Activated gamma-delta T cell treated with Interleukin-2 at 50 U/mL for 16 hours (primary cell): ENCODE measurements at places on chromosomes 1 and 21.

DNA sequence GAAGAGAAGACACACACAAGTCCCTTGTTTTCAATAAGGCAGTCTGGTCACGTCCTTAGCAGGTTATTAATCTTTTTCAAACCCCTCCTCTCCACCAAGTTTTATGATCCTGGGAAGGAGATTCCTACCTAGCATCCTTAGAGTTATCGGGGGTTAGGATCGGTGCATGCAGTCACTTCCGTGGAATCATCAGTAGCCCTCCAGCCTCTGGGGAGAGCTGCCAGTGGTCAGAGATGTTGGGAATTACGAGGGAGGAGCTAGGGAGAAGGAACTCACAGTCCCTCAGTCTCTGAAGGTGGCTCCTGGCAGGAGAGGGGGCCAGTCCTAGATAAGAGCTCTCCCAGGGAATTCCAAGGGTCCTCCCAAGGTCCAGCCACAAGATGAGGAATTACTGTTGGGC is 57.7 kb upstream of the ATP5PO start:
- DNase-seq: no peak

DNA sequence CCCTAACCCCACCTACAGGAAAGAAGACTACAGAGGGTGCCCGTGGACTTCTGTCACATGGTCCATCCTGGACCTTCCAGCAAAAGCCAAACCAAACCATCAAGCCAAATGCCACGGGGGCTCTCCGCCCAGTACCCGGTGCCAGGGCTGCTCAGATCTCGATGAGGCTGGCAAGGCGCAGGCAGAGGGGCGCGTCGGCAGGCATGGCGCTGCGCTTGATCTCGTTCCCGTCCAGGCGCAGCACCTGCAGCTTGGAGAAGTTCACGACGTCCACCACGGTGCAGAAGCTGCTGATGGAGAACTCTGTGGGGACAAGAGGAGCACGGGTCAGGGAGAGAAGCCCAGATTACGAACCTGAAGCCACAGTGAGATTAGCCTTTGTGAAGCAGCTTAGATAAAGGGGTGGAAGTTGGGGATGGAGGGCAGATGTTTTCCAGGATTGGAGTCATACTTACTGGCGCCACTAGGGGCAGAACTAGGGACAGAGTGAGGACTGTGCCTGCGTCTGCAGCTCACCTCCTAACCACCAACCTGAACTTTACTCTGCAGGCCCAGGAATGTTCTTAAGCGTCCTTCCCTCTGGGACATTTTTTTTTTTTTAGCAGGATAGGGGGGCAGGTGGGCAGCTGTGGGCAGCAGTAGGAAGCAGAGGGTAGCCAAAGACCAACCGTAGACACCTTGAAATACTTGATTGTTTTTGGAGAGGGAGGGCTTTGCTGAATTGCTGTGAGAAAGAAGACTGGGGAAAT is 8.6 kb downstream of the FMOD start:
- DNase-seq: peak; percentile 32

DNA sequence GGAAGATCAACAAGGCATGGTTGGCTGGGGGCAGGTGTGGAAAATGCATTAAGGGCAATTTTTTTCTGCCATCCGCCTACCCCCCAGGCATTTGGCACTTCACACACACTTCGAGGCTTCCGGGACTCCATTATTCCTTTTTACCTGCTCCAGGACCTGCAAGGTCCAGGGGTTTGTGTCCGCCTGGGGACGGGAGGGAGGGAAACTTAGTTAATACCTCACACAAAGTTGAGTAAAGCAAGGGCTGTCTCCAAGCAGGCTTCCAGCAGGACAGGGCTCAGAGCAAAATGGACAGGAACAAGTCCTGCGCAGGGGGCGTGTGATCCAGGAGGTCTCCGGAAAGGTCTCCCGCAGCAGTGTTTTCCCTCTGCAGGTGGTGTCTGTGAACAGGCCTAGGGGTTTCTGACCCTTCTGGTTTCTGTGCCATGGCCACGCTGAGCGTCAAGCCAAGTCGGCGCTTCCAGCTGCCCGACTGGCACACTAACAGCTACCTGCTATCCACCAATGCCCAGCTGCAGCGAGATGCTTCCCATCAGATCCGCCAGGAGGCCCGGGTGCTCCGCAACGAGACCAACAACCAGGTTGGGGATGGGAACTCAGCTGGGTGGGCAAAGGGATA is 712 bp downstream of the TEKT2 start:
- DNase-seq: no peak

DNA sequence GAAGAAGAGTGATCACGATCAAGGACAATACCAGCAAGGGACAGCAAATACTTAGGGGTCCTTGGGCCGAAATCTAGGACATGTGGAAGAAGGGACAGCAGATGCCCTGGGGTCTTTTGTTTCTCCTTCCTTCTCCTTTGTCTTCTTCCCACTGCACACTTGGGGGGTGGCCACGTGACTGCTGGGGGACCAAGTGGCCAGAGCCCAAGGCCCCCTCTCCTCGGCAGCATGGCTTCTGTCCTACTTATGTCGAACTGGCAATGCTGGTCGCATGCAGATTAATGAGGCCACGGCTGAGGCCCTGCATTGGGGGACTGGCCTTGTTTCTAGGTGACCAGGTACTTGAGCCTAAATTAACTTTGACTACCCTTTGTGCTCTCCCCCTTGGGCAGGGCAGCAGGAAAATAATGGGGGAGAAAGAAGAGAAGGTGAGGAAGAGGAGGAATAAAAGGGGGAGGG is 83.0 kb downstream of the GRIK3 start:
- DNase-seq: no peak

DNA sequence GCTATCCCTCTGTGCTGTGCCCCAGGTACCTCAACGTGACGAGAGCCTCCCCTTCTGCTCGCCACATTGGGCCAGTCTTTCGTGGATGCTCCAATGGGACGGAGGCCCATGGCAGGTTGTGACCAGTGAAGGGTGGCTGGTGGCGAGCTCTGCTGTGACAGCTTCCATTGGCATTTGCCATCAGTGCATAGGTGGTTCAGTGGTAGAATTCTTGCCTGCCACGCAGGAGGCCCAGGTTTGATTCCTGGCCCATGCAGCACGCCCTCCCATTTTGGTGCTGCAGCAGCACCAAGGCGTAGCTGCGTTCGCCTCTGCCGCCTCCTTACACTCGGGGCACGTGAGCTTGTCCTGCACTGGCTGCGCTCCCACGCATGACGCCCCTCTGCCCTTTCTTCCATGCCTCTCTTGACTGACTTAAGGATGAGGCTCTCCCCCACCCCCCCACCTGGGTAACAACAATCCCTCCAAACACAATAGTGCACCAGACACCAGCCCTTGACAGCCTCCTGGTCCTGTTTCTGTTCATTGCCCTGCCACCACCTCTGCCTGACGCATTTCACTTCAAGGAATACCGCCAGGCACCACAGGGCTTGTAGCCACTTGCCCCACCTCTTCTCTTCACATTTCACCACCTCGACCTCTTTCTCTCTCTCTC is 24.7 kb upstream of the FCGR2A start:
- DNase-seq: no peak

DNA sequence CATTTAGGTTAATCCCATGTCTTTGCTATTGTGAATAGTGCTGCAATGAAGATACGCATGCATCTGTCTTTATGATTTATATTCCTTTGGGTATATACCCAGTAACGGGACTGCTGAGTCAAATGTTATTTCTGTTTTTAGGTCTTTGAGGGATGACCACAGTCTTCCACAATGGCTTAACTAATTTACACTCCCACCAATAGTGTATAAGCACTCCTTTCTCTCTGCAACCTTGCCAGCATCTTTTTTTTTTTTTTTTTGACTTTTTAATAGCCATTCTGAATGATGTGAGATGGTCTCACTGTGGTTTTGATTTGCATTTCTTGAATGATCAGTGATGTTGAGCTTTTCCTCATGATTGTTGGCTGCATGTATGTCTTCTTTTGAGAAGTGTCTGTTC is 33.5 kb downstream of the ASH1L start:
- DNase-seq: no peak

- DNase-seq: no peak
Measured at GRCh38 chr1:187842406-187843165, 1013.8 kb downstream of the PLA2G4A start.

- DNase-seq: no peak
Measured at GRCh38 chr1:199685369-199685768, 342.1 kb upstream of the NR5A2 start.

- DNase-seq: no peak
Measured at GRCh38 chr1:95793893-95794292, 559.9 kb downstream of the RWDD3 start.

- DNase-seq: no peak
Measured at GRCh38 chr1:194802572-194802971, 1616.2 kb upstream of the B3GALT2 start.

- DNase-seq: no peak
Measured at GRCh38 chr1:207026104-207026534, 6.4 kb downstream of the C1orf116 start.

DNA sequence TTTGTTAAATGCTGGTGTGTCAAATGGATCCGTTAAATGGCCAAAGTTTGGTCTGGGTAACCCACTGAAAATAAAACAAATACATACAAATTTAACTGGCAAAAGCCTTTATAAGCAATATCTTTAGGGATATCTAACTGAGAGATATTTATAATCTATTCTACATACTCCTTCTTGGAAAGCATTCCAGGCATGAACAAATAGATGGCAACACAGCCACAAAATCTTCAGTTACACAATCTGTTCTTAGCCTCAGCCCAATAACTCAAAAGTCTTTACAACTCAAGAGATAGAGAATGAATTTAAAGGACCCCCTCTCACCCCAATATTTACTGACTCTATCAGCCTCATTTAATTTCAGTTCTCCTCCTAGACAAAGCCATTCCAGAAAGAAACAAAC is 58.7 kb downstream of the NRDC start:
- DNase-seq: no peak

- DNase-seq: no peak
Measured at GRCh38 chr21:36471254-36471723, 8.6 kb downstream of the CLDN14 start.

DNA sequence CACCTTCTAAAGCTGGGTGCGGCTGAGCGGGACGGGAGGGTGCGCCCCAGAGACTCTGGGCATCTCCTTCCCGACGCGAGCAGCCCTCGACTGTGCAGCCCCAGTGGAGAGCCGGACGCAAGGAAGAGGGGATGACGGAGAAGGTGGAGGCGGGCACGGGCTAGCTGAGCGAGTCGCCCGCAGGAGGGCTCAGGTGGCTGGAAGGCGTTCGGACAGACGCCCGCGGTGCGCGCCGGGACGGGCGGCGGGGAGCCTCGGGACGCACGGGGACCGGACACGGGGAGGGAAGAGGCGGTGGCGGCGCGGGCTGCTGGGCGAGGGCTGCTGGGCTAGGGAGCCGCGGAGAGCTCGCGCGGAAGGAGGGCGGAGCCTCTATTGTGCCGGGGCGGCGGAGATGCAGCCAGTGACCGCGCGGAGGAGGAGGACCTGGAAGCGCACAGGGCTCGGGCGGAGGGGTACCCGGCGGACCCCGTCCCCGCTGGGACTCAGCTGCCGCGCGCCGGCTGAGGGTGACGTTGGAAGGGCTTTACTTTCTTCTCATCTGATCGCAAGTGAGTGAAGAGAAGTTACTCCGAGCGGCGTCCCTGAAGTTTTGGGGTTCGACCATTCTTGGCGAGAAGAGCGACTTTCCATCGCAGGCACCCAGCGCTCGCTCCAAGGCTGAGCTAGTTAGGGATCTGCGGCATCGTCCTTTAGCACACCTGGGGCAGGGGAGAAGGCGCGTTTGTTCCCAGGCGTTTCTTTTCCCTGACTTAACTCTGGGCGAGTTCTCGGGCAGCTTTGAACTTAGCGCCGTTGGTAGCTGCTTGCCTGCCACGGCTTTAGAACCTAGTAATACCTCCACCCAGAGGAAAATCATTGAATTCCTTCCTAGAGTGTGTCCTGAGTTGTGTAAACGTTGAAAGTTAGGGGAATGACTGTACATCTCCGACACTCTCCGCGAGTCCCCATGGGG is at the start of gene OLFML2B:
Gene OLFML2B (minus strand): TSS at position 323 of the 955 bp plus-strand sequence. CDS start 439 bp downstream, outside the sequence.
- peak; percentile 15 for DNase-seq

GRCh38 chr1:41245659-41246058 is 3.6 kb upstream of the SCMH1 start:
- DNase-seq: no peak

DNA sequence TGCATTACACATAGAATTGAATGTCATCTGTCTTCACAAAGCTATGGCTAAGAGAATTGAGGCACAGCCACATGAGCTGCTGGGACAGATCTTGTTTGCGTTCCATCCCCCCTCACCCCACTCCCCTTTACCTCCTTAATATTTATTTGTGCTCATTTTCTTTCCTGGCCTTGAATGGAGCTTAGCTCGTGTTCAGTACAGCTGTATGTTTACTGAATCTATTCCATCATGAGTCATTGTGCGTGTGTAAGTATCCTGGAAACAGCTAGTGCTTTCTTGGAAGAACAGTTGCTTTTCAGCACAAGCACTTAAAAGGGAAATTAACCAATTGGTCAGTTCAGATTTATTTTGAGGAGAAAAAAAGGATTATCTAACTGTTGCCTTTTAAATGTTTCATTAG is 14.7 kb downstream of the PROX1 start:
- DNase-seq: no peak

- DNase-seq: no peak
Measured at GRCh38 chr1:162689745-162690671, 57.7 kb downstream of the DDR2 start.

- DNase-seq: no peak
Measured at GRCh38 chr1:27057801-27058625, 45.4 kb upstream of the TENT5B start.

- DNase-seq: no peak
Measured at GRCh38 chr1:53592521-53592982, 133.4 kb downstream of the DMRTB1 start.

GRCh38 chr1:213221209-213221608 is 170.2 kb downstream of the RPS6KC1 start:
- no peak for DNase-seq

- DNase-seq: no peak
Measured at GRCh38 chr1:119794876-119795240, 16.4 kb downstream of the REG4 start.

DNA sequence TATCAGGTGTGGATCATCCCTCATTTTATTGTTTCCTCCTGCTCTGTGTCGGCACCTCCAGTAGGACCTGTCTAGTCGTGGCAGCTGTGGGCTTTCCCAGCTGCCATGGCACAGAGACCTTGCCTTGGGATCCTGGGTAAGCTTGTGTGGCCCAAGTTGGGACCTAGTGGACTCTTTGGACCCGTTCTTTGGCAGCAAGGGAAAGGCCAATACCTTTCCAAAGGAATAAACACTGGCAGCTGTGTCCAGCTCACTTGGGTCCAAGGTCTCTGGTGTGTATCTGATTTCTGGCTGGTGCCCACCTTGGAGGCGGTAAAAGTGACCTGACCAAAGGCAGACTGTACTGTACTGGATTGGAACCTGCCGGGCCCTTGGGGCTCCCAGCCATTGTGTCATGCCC is 21.8 kb downstream of the DIP2A start:
- no peak for DNase-seq
